Frontal cortex (tissue), 4 donors: ENCODE measurements at places on chromosomes 7 and 10. TPM values are rescaled to one million over a fixed set of nuclear protein-coding genes. Genes with fewer than 3 reads are reported as not detected.

GRCh38 chr7:111085356-111085755, 5.6 kb upstream of the LRRN3 start:
- no peak for DNase-seq

Gene GIMAP6
- 6.9 TPM for total RNA-seq

- DNase-seq, result no peak
Measured at GRCh38 chr10:62380016-62380415, 5.8 kb downstream of the ZNF365 start.

DNA sequence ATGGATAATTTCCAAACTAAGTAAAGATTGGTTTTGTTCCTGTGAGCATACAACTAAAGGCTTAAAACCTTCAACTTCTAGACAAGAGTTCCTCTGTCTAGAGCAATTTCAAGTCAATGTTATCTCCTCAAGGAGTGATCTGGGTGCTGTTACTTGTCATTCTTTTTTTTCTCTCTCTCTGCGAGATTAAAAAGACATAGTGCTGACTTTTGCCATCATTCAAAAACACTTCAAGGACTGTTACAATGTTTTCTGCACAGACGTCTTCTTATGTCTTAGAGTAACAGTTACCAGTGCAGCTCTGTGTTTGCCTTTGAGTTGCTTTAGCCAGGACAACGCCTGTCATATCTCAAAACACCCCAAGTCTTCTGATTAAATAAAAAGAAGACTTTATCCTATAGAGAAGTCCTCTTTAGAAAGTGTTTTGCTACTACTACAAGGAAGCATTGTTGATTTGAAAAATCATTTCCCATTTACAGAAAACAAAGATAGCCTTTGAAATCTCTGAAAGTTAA, 263.5 kb upstream of the FERD3L start:
- DNase-seq, result no peak

Gene C7orf33
- total RNA-seq, result not detected

Gene NFE2L3
- 9.8 TPM for total RNA-seq

GRCh38 chr7:142478479-142479220, 220.8 kb upstream of the PRSS58 start:
- DNase-seq, result no peak

- DNase-seq, result no peak
Measured at GRCh38 chr7:3753868-3754267, 452.8 kb downstream of the SDK1 start.

Gene FAM24B
- 2.9 TPM for total RNA-seq

Gene CALML5
- not detected for total RNA-seq

Gene DOCK4
- total RNA-seq, result 70.9 TPM

- peak; percentile 10 for DNase-seq
Measured at GRCh38 chr7:129343099-129343700, 91.0 kb upstream of the STRIP2 start.

Gene DNA2
- 39.1 TPM for total RNA-seq

DNA sequence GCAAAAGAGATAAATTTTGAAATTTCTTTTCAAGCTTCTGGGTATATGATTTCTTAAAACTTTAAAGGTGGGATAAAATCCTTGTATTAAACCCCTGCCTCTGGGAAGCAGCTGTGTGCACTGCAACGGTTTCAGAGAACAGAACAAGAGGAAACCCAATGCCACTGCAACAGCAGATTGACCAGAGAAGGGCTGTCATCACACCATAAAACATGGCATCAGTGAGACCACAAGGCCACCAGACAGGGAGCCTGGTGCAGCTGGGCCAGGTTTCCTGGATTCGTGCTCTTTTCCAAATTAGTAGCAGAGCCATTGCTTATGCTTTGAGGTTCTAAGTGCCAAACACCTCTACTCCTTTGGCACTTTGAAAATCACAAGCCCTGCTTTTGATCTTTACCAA, 152.4 kb downstream of the PRPF18 start:
- no peak for DNase-seq

Gene RNF148
- total RNA-seq, result 0.41 TPM

GRCh38 chr10:87846023-87846422, 17.3 kb downstream of the KLLN start:
- no peak for DNase-seq

Gene PIK3AP1
- 4.5 TPM for total RNA-seq

DNA sequence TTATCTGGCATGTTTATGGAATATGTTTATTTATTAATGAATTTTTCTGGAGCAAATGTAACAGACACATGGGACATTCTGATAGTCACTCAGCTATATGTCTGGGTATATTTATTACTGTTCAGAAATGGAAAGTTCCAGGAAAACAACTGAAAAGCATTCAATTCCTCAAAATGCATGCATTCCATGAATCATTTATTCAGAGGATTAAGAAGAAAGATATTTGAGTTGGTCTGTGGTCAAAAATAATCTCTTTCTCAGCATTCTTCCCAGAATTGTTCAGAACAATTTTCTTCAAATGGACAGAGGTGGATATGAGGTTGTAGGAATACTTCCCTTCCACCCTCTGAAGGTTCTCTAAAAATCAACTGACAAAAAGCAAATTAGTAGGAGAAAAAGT, 97.6 kb upstream of the ITGB1 start:
- DNase-seq, result no peak

- no peak for DNase-seq
Measured at GRCh38 chr10:126090911-126091728, 194.8 kb downstream of the FANK1 start.

GRCh38 chr7:28112012-28112411, 68.6 kb downstream of the JAZF1 start:
- DNase-seq, result no peak

GRCh38 chr7:88758381-88759229, 895 bp upstream of the ZNF804B start:
- peak; percentile 23 for DNase-seq

Gene HOXA7
- not detected for total RNA-seq

- DNase-seq, result no peak
Measured at GRCh38 chr7:115662120-115662519, 368.4 kb downstream of the TFEC start.

DNA sequence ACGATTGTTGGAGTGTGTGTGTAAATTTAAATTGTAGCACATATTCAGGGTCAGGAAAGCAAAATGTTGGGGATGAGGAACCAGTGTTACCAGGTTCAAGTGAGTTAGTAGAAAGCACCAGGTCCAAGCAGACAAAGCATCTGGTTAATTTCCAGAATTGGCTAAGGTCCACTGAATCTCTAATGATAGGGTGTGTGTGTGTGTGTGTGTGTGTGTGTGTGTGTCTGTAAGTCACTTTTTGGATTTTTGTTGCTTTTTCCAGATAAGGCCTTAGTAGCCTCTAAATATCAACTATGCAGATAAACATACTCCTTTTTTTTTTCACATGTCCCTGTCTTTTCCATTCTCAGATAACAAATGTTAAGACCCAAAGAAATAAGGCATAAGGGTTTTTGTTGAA, 36.6 kb upstream of the FMC1 start:
- no peak for DNase-seq

Gene MGAM2
- total RNA-seq, result not detected

DNA sequence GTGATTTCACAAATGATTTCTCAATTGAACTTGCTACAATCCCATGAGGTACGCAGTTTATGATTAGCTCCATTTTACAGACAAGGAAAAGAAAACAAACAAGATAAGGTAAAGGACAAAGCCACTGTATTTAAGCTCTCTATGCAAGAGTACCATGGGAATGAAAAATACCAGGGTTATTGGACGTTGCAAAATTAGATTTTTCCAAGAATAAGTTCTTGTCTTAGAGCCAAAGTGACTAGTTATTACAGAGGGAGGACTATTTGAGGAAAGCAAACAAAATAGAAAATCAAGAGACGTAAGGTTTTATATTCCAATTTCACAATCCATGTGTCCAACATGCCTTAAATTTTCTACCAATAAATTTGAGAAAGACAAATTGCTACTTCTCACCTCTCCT, 97.9 kb upstream of the PTN start:
- no peak for DNase-seq

- DNase-seq, result peak; percentile 48
Measured at GRCh38 chr10:31697271-31698180, 231.1 kb downstream of the ARHGAP12 start.

- no peak for DNase-seq
Measured at GRCh38 chr10:110076559-110077318, 69.0 kb downstream of the ADD3 start.

Gene PNLIPRP2
- not detected for total RNA-seq

- DNase-seq, result no peak
Measured at GRCh38 chr7:38678698-38679054, 47.5 kb upstream of the AMPH start.

- DNase-seq, result no peak
Measured at GRCh38 chr7:30904561-30904960, 7.1 kb upstream of the AQP1 start.

Gene CREB5
- 4.5 TPM for total RNA-seq

DNA sequence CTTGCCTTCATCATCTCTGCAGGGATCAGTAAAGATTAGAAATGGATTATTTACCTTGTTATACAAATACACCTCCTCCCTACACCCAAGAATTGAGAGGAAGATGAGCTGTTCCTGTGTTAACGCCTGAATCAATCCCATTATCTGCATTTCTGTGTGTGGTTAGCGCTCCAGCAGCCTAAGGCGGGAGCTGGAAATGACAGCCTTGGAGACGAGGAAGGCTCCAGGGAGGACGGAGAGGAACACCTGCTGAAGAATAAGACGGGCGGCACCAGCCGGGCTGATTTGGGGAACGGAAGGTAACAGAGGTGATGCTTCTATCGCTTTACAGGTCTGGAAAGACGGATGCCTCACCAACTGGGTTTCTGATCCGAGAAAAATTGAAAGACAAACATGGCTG, 34.2 kb upstream of the DDC start:
- no peak for DNase-seq

Gene SLC13A1
- total RNA-seq, result not detected

DNA sequence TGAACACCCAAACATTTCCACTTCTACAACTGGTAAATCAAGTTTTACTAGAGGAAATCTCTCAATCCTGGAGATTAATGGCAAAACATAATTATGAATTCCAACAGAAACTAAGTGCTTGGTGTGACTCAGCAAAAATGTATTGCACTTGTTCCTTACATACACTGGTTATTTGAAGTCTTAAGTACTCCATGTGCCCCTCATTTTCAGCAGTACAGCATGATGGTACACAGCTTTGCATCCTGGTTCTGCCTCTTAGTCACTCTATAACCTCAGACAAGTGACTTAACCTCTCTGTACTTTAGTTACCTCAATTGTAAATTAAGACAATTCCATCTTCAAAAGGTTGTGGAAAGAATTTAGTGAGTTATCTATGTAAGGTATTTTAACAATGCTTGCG, 12.9 kb downstream of the SLC16A12 start:
- no peak for DNase-seq

DNA sequence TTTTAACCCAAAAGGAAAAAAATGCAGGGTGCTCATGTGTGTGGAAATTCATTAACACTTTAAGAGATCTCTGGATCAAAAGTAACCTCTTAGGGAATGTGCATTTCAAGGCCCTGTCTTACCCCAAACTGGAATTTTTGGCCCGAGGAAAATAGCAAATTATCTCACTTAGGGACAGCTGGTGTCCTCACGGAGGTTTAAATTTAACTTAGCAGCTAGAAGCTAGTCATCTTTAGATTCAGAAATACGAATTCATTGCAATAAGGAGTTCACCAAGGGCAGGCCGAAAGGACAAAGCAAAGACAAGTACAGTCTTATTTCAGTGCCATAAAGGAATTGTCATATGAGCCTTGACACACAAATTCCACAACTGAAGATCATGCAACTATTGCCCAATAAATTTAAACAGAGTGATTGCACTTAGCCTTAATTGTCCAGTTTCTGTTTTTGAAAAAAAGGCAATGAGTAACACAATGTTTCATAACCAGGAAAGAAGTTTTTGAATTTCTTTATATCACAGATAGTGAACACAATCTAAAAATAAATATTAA, 22.4 kb upstream of the SEMA3C start:
- no peak for DNase-seq

Gene MTURN
- total RNA-seq, result 368 TPM

Gene PDK4
- 2.9 TPM for total RNA-seq

DNA sequence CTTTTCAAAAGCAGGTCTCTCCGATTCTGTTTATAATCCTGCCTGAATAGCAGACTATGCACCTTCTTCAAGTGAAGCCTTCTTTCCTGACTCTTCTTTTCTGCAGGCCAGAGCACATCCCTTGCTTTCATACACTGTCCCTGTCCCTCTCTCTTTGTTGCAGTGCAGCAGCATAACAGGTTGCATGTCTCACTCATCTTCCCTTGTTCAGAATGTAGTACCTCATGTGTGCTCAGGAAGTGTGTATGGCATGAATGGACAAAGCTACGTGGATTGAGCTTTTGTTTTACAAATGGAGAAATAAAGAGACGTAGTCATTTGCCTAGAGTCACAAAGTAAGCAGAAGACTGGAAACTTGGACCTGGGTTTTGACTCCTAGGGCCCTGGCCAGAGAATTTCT, 68.0 kb downstream of the PTPRZ1 start:
- DNase-seq, result no peak

- DNase-seq, result no peak
Measured at GRCh38 chr7:139708541-139708940, 69.3 kb downstream of the HIPK2 start.

Gene ZSCAN25
- total RNA-seq, result 12.2 TPM

- DNase-seq, result no peak
Measured at GRCh38 chr7:136783934-136784333, 84.5 kb upstream of the CHRM2 start.

- DNase-seq, result no peak
Measured at GRCh38 chr7:154371424-154371823, 319.2 kb downstream of the DPP6 start.

Gene GRM3
- total RNA-seq, result 155 TPM

Gene LMBR1
- 207 TPM for total RNA-seq

- no peak for DNase-seq
Measured at GRCh38 chr7:95631527-95631926, 35.2 kb upstream of the PDK4 start.
